NCI-H1105 (cell line): ENCODE measurements at places on chromosomes 4 and X.

DNA sequence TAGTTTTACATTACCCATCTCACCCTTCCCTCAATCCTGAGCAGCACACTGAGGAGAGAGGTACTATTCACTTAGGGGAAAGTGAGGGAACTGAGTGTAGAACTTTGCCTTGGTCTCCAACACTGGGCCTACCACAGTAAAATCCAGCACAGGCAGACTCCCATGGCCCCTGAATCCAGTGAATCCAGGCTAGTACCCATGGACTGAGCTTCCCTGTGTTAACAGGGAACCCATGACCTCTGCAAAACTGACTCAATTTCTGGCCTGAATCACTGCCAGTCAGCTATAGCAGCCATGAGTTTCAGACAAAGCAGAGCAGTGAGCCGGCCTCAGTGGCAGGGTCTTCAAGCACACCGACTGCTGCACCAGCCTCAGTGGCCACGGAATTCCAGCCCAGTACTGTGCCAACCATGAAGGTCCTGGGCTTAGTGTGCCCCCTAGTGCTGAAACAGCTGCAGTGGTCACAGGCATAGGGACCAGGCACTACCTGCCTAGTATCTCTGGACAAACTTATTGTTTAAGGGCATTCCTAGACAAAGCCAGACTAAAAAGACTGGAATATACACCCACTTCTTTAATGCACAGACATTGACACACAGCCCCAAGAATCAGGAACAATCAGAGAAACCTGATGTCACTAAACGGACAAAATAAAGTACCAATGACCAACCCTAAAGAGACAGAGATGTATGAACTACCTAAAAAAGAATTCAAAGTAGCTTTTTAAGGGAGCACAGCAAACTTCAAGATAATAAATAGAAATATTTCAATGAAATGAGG is 127.4 kb upstream of the RPL34 start:
- DNase-seq = no peak

GRCh38 chrX:101370888-101371504 is 15.0 kb downstream of the BTK start:
- no peak for DNase-seq

DNA sequence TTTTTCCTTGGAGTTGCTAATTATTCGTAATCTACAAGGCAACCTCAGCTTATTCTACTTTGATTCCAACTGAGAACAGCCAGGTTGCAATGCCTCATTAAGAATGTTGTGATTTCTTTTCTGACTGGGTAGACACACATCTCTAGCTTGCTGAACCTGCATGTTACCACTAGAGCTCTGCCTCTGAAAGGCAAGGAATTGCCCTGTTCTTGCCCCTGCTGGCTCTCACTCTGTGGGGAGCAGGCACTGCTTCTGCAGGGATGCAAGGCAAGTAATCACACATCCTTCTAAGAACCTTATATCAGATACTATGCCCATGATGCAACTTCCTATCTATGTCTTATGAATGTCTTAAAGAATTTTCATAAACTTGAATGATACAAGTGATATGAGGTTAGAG is 503.2 kb downstream of the PACRGL start:
- DNase-seq = no peak

- peak; percentile 33 for DNase-seq
These were observed 14.6 kb downstream of the SMIM20 start for GRCh38 chr4:25928379-25929297.

GRCh38 chr4:48375651-48376304 is 34.4 kb downstream of the SLAIN2 start:
- no peak for DNase-seq

- no peak for DNase-seq
These were observed 389.7 kb downstream of the GPM6A start for GRCh38 chr4:175422331-175422730.

DNA sequence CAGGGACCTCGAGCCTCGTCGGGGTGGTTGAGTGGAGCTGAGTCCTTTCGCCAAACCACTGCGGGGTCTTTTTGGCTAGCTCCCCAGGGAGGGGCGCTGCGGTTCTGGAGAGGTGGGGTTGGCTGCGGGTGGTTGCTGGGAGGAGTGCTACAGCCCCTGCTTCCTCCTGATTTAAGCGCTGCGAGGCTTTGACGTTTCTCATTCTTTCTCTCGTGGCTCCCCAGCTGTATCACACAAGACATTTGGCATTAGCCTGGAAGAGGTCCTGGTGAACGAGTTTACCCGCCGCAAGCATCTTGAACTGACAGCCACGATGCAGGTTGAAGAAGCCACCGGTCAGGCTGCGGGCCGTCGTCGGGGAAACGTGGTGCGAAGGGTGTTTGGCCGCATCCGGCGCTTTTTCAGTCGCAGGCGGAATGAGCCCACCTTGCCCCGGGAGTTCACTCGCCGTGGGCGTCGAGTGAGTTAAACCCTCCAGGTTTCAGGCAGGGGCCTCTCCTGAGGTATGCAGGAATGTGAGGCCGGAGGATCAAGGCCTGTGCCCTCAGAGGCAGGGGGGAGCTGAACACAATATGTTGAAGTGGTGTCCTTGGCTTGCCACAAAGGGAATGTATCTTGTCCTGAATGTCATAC is 25.5 kb downstream of the ARHGAP36 start:
- no peak for DNase-seq

DNA sequence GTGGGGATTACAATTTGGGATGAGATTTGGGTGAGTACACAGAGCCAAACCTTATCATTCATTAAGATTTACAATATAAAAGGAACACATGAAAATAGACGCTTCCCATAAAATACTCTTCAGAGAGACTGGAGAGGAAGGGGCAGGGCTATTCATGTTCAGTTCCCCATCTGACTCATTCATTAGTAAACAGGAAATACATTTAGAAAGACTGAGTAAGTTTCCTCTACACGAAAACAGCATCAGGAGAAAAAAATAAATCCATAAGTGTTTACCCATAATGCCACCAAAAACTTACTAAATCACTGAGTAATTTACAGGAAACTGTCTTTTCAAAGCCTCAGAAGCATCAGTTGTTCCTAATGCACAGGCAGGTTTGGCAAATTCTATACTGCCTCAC is 255.4 kb upstream of the CXorf51A start:
- no peak for DNase-seq

GRCh38 chr4:30866907-30867306 is 146.7 kb downstream of the PCDH7 start:
- DNase-seq = no peak

GRCh38 chrX:151697522-151697921 is 2.3 kb downstream of the PRRG3 start:
- no peak for DNase-seq

- DNase-seq = no peak
These were observed 1070.4 kb upstream of the ADGRL3 start for GRCh38 chr4:60129740-60130139.

- DNase-seq = no peak
These were observed 9.5 kb downstream of the P2RY8 start for GRCh38 chrX:1527457-1527856.

- no peak for DNase-seq
These were observed 253.5 kb downstream of the PCDH10 start for GRCh38 chr4:133402616-133403015.

- DNase-seq = no peak
These were observed 72.7 kb upstream of the DCLK2 start for GRCh38 chr4:150005537-150005936.

GRCh38 chr4:176298664-176299063 is 21.1 kb upstream of the SPCS3 start:
- DNase-seq = no peak

DNA sequence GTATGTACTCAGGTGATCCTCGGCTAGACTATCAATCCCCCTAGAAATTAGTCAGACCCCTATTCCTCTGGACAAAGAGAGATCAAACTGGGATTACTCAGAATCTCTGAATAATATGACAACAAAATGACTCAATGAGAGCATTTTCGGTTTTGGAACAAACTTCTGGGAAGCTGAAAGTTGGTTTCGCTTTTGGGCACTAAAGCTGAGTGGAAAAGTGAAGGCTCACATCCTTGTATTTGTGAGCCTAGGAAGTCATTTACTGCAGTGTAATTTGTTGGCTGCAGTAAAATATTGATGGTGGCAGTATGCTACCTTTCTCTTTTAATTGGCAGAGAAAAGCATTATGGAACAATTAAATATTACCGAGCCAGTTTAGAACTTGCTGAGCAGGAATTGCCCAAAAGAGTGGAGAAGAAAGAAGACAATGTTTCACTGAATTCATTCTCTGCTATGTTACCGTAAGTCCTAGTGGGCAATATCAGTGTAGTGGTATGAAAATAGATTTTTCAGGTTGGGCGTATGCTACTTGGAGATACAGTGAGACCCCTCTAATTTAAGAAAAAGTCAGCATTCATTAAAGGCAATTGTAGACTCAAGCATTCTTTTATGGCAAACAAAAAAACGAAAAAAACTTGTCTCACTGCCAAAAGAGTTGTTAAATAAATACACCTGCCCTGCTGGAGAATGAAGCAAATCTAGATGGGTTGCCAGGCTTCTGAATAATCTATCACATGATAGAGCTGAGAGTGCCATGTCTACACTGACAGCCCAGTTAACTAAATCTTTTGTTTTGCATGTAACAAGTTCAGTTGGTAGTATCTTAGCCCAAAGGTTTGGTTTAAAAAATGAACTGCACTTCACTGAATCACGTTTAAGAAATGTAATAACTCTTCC is 69.6 kb downstream of the AGTR2 start:
- peak; percentile 80 for DNase-seq

GRCh38 chr4:2087170-2087569 is 28.0 kb downstream of the NAT8L start:
- no peak for DNase-seq

GRCh38 chrX:136086521-136086920 is 60.8 kb upstream of the FHL1 start:
- no peak for DNase-seq

DNA sequence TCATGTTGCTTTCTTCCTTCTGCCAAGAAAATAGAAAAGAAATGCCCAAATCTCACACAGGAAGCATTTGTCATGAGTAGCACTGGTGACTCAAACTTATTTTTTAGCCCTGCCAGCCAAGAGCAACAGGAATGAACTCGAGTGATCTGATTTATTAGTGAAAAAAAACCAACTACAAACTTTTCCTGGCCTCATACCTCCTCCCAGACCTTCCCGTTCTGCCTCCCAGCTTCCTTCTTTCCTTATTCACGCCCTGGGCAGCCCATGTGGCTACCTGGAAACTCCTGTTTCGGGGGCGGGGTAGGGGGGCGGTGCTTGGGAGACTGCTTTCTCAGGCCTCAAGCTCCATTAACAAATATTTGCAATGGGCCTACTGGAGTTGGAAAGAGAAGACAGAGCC is 178.5 kb downstream of the NHS start:
- DNase-seq = no peak

- no peak for DNase-seq
These were observed 51.8 kb downstream of the LDB2 start for GRCh38 chr4:16846540-16847117.

GRCh38 chr4:74109116-74109869 is 10.3 kb upstream of the CXCL2 start:
- no peak for DNase-seq

DNA sequence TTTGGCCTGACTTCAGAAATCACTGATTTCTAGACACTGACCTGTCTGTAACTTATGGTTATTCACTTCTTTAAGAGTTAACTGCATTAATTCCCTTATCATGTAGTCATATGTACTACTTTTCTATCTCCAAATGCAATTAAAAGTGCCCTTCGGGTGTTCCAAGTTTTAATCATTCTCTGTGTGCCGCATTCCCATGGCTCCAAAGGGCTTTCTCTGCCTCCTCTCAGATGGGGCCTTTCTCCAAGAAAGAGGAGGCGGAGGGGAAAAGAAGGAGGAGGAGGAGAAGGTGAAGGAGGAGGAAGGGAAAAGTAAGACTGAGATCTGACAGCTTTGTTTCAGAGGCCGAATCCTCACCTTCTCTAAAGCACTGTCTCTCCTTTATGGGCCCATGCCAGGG is 325.8 kb downstream of the LDB2 start:
- DNase-seq = no peak

DNA sequence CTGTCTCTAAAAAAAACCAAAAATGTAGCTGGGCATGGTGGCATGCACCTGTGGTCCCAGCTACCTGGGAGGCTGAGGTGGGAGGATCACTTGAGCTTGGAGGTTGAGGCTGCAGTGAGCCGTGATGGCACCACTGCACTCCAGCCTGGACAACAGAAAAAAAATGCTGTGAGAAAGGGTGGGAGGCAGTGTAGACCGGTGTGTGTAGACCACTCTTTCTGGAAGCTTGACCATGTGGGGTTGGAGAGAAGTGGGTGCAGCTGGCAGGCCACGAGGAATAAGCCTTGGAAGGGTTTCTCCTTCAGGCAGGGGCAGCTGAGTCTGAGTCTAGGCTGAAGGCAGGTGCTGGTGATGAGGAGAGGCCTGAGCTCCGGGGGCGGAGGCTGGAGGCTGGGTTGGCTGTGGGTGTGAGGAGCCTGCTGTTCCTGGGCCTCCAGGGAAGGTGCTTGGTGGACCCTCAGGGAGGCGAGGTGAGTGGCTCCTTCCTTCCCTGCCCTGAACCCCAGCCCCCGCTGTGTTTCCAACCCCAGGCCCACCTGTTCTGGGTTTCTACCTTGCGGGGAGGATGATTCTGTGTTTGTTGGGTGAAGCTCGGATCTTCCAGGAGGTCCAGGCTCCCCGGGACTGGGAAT is 9.3 kb upstream of the TBC1D14 start:
- DNase-seq = no peak

GRCh38 chr4:52853351-52853750 is 8.8 kb upstream of the RASL11B start:
- no peak for DNase-seq

DNA sequence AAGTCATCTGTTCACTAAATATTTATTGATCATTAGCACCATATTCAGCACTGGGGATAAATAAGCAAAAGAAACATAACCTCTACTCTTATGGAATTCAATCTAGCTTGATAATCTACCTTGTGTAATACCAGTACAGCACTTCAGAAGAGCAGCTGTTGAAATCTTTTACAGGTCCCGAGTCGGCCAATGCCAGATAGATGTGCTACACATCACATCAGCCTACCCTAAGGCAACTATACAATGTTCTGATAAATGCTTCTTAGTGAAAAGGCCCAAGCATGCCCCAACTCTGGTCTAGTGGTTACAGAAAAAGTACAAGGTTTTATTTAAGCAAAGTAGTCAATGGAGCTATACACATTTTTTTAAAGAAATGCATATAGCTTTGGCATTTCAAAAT is 68.7 kb downstream of the MAPK10 start:
- no peak for DNase-seq
